ENCODE measurements at places on chromosomes 3 and 15.

- no peak for DNase-seq
Observed at GRCh38 chr15:28983432-28984311, 97.9 kb downstream of the APBA2 start.

GRCh38 chr3:190614226-190615059 is 100.6 kb downstream of the IL1RAP start:
- no peak for DNase-seq

- peak; percentile 80 for DNase-seq
Observed at GRCh38 chr3:66450390-66451022, 50.3 kb downstream of the LRIG1 start.

DNA sequence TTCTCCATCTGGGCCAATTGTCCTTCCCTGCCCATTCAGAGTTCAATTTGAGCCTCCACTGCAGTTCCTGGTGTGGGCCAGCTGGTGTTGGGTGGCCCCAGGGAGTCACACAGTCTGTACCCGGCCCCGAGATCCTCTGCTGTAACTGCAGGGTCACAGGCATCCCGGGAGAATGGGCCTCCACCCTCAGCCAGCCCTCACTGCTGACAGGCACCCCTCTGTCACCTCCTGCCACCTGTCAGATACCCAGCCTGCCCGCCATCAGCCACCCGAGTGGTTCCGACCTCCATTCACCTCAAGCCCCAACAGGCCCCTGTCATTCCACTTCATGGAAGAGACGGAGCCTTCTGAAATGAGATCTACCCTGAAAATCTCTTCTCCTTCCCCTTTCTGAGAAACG is 73.2 kb downstream of the ST8SIA2 start:
- DNase-seq: no peak

DNA sequence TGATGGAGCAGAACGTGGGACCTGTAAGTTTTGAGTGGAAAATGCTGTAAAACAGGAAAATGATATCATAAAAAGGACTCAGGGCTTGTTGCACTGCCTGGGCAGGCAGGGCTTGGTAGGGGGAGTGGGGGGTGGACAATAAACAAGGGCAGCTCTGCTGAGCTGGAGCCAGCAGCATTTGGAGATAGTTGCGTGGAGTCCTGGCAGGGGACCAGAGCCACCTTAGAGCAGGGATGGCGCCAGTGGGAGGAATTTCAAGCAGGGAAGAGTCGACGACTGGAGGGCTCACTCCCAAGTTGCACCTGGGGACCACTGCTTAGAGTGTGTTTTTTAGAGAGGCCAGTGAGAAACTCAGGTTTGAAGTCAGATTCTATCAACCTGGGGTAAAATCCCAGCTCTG is 22.7 kb upstream of the FRMD4B start:
- DNase-seq: no peak

- DNase-seq: no peak
Observed at GRCh38 chr3:106339551-106339950, 470.7 kb upstream of the CBLB start.

DNA sequence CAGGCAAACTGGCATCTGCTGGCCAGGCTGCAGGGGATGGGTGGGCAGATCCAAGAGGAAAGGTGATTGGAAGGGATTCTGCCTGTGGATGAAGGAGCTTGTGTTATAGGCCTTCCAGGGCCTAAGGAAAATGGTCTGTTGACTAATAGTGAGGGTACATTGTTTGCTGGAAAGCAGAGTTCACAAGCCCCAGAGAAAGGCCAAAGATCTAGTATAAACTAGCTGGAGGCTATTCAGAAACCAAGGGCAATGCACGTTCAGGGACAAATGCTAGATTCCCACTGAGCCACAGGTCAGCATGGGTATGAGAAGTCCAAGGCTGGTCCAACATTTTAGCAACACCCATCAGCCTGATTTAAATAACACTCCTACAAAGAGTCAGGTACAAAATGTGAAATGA is 74.7 kb downstream of the FBN1 start:
- DNase-seq: no peak

- DNase-seq: no peak
Observed at GRCh38 chr3:120338517-120338916, 10.6 kb downstream of the LRRC58 start.

DNA sequence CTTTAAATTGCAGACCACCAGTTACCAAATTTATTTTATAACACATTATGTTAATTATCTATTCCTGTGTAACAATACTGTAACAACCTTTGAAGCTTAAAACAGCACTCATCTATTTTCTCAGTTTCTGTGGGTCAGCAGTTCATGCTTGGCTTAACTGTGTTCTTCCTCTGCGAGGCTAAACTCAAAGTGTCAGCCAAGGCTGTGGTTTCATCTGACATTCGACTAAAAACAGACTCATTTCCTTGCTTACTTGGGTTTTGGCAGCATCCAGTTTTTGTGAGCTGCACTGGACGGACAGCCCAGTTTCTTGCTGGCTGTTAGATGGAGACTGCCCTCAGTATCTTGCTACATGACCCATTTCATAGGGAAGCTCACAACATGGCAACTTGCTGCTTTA is 247.3 kb upstream of the KCNH8 start:
- DNase-seq: no peak

Measured in right forelimb (tissue), 1 donor.